ENCODE measurements at places on chromosomes 1 and 21.

DNA sequence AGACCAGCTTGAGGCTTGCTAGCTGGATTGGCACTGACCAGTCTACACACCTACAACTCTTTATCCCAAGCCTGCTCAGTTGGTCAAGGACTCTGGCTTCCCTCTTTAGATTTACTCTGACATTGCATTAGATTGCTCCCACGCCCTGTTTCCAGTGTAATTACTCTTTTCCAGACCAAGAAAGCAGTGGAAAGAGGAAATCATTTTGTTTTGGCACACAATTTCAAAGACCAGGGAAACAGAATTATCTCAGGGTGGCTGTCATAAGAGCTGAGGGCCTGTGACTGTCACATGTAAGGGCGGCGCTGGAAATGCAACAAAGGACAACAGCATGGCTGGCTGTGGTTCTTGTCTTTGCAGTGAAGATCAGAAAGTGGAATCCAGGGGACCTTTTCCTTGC lies 302.7 kb downstream of the HHAT start:
- DNase-seq, result no peak

DNA sequence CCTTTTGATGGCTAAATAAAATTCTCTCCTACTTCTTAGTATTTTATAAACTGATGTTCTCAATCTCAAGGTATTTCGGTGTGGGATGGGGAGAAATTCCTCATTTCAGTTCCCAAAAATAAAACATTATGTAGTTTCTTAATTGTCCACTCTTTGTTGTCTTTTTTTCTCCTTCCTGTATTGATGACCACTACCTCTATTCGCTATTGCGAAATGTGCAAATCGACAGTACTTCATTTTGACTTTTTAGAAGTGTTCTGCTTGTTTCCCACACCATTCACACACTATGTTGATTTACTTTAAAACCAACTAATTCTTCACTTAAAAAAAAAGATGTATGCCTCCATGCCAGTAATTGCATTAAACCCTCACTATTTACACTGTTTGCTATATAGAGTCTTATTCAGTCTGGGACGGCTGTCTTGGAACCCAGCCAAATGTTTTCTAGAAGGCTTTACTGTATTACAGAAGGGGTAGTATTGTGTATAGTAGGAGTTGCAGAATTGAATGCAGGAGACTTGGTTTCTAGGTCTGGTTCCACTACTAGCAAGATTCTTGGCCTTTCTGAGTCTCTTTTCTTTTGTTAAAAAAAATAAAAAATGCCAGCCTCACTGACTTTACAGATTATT lies 5.6 kb downstream of the RNF2 start:
- DNase-seq, result peak; percentile 50

DNA sequence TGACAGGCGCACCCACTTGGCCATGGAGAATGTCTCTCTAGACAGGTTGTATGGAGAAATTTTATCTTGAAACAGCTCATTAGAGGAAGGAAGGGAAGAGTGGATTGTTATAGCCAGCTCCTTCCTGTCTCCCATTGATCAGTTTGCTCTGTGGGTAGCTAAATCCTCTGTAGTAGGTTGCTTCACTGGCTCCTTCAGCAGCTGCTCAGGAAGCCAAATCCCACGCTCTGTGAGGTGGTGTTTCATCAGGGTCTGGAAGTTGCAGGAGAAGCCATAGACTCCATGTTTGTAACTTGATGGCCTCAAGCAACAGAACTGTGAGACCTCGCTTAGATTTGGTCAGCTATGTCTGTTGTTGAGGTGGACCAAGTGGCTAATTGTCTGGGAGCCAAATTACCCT lies 6.8 kb upstream of the NFYC start:
- peak; percentile 59 for DNase-seq

GRCh38 chr1:3208819-3209200 lies 139.8 kb downstream of the PRDM16 start:
- DNase-seq, result no peak

GRCh38 chr1:166039436-166040201 lies 127.2 kb downstream of the FAM78B start:
- DNase-seq, result no peak

- DNase-seq, result peak; percentile 41
These were observed 297.0 kb downstream of the GPATCH2 start for GRCh38 chr1:217333939-217334338.
